ENCODE measurements at places on chromosomes 13 and 19.

DNA sequence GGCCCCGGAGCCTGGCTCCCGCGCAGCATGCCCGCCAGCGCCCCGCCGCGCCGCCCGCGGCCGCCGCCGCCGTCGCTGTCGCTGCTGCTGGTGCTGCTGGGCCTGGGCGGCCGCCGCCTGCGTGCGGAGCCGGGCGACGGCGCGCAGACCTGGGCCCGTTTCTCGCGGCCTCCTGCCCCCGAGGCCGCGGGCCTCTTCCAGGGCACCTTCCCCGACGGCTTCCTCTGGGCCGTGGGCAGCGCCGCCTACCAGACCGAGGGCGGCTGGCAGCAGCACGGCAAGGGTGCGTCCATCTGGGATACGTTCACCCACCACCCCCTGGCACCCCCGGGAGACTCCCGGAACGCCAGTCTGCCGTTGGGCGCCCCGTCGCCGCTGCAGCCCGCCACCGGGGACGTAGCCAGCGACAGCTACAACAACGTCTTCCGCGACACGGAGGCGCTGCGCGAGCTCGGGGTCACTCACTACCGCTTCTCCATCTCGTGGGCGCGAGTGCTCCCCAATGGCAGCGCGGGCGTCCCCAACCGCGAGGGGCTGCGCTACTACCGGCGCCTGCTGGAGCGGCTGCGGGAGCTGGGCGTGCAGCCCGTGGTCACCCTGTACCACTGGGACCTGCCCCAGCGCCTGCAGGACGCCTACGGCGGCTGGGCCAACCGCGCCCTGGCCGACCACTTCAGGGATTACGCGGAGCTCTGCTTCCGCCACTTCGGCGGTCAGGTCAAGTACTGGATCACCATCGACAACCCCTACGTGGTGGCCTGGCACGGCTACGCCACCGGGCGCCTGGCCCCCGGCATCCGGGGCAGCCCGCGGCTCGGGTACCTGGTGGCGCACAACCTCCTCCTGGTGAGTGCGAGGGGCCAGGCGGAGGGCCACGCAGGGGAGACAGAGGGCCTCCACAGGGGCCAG is at the start of gene KL:
Gene KL (plus strand): TSS at position 10 of the 909 bp plus-strand sequence. CDS start 18 bp downstream, at position 28.
- DNase-seq, result peak; percentile 5

- no peak for DNase-seq
Observed at GRCh38 chr19:46945694-46946489, 73.7 kb upstream of the NPAS1 start.

- DNase-seq, result no peak
Observed at GRCh38 chr19:57559008-57559403, 657 bp downstream of the ZNF550 start.

DNA sequence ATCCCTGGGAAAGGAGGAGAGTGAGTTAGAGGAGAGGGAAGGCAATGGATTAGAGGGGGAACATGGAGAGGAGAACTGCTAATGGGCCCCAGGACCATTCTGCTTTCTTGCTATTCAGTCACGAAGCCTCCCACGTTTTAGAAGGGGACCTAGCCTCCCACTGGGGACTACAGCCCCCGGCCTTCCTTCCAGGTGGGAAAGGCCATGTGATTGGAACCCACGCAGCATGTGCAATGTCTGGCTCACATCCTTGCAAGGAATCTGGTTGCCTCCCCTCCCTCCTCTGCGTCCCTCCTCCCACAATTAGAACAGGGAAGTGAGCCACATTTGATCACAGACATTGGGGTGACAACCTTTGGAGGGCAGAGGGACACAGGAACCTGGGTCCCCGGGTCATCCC is 22.5 kb upstream of the PLA2G4C start:
- DNase-seq, result no peak

GRCh38 chr13:34210341-34210740 is 392.4 kb downstream of the RFC3 start:
- no peak for DNase-seq

- DNase-seq, result no peak
Observed at GRCh38 chr13:37069597-37070103, 10.2 kb upstream of the SUPT20H start.

- no peak for DNase-seq
Observed at GRCh38 chr19:8539621-8540149, 25.7 kb upstream of the ZNF414 start.

DNA sequence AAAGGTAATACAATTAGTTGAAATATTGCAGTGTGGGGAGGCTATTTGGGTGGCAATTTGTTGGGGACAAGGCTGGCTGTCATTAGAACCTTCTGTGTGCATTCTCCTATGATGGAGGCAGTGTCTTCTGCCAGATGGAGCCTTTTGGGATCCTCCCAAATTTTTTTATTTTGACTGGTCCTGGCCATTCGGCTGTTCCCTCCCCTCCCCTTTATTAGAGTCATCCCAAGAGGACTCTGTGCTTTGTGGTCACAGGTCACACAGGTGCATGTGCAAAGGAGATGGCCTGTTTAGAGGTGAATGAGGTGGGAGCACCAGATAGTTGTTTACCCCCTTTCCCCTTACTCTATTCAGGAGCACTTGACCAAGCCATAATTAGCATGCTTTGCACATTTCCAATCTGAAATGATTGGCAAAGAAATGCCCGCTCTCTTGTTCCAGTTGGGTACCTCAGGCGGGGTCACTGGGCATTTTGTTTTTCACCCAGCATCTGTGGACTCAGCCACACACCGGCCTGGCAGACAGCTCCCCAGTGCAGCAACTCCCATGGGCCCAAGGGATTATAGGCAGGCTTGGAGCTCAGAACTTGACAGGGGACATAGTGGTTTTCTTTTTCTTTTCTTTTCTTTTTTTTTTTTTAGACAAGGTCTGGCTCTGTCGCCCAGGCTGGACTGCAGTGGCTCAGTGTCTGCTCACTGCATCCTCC is 19.8 kb downstream of the GATAD2A start:
- no peak for DNase-seq

GRCh38 chr19:35963514-35963913 is 27.3 kb downstream of the LRFN3 start:
- peak; percentile 66 for DNase-seq

- DNase-seq, result peak; percentile 61
Observed at GRCh38 chr19:16040642-16041041, 35.7 kb upstream of the TPM4 start.

- no peak for DNase-seq
Observed at GRCh38 chr13:49082653-49083536, 107.2 kb downstream of the FNDC3A start.

GRCh38 chr13:92414851-92415250 is 811.8 kb upstream of the GPC6 start:
- DNase-seq, result no peak

DNA sequence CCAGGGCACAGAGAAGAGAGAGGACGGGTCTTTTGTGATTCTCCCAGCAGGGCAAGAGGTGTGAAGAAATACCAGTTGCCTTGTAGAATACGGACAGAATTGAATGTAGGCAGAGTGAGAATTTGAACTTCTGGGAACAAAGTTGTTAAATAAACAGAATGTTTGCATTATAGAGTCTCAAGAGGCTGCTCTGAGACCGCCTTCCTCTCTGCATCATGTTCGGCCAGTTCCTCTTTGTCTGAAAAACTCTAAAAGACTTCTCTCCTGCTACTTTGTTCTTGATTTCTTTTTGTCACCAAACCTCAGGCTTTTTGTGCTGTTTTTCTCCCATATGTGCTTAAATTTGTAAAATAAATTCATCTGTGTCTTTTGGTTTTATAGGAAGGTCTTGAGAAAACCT is 256.4 kb downstream of the DLEU7 start:
- peak; percentile 42 for DNase-seq

- peak; percentile 59 for DNase-seq
Observed at GRCh38 chr19:54482889-54483288, 9.8 kb upstream of the CDC42EP5 start.

DNA sequence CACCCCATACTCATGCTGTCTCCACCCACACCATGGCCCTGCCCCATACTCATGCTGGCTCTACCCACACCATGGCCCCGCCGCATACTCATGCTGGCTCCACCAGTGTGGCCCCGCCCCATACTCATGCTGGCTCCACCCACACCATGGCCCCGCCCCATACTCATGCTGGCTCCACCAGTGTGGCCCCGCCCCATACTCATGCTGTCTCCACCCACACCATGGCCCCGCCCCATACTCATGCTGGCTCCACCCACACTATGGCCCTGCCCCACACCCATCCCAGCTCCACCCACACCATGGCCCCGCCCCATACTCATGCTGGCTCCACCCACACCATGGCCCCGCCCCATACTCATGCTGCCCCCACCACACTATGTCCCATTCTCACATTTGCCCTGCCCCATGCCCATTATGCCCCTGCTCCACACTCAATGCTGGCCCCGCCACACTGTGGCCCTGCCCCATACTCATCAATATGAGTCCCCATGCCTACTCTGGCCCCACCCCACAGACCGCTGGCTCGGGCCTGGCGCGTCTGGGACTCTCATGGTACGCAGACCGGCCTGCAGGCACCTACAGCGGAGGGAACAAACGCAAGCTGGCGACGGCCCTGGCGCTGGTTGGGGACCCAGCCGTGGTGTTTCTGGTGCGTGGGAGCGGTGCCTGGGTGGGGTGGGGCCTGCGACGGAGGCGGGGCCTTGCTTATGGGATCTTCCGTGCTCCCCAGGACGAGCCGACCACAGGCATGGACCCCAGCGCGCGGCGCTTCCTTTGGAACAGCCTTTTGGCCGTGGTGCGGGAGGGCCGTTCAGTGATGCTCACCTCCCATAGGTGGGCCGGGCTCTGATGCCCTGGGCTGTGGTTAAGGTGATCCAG is 3.7 kb upstream of the ARHGAP45 start:
- DNase-seq, result peak; percentile 68

- DNase-seq, result no peak
Observed at GRCh38 chr13:95756072-95756471, 79.1 kb downstream of the DNAJC3 start.

DNA sequence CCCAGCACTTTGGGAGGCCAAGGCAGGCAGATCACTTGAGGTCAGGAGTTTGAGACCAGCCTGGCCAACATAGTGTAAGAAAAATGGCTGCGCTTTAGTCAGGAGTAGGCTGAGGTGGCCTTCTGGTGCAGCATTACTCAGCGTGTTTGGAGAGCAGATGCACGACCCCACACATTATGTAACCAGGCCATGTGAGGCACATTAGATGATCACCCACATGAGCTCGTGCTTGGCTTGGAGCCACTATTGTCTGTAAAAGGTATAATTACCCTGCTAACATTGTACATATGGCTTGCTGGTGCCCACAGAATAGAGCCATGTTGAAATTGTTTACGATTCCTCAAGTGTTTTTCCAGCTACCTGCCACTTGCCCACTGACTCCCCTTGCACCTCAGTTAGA is 24.0 kb upstream of the SCEL start:
- DNase-seq, result no peak

DNA sequence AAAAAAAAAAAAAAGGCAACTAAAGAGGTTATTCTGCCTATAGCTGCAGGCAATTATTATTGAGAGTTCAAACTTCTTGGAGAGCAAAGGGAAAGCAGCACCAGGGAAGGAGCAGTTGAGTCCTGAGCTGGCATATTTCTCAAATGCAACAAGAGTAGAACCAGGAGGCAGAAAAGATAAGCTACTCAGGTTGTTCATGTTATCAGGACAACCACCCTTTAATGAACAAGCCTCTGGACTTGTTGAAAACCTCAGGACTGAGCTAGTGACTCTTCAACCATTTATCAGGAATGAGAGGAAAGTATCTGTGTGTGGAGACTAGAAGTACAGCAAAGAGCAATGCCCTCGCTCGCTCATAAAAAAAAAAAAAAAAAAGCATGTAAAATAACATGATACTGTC is 183.0 kb downstream of the KCTD12 start:
- no peak for DNase-seq

DNA sequence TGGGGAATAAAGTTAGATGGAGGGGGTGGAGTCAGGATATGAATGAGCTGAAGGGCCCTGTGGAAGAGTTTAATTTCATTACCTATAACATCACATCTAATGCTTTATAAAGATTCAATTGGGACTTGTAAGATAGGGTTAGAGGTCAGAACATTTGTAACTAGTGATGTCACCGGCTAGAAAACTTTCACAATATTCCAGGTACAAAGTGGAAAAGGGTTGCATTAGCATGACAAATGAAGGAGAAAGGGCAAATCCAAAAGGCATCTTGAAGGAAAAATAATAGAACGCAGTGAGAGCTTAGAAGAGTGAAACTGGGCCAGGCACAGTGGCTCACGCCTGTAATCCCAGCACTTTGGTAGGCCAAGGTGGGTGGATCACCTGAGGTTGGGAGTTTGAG is 7.6 kb downstream of the MBNL2 start:
- DNase-seq, result no peak

DNA sequence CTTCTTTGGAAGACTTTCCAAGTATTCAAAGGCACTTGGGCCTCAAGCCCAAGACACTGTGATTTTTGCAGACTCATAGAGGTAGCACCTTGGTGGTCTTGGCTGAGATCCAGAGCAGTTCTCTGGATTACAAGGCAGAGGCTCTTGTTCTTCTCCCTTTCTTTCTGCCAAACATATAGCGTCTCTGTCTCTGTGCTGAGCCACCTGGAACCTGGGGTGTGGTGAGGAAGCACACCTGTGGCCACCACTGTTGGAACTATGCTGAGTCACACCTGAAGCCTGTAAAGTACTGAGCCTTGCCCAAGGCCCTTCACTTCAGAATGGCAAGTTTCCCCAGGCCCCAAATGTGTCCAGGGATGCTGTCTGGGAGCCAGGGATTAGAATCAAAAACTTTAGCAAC is 127.5 kb downstream of the FREM2 start:
- DNase-seq, result no peak

GRCh38 chr13:71540098-71540497 is 326.9 kb downstream of the DACH1 start:
- DNase-seq, result no peak

GRCh38 chr13:73948848-73949529 is 185.2 kb downstream of the KLF12 start:
- DNase-seq, result no peak

DNA sequence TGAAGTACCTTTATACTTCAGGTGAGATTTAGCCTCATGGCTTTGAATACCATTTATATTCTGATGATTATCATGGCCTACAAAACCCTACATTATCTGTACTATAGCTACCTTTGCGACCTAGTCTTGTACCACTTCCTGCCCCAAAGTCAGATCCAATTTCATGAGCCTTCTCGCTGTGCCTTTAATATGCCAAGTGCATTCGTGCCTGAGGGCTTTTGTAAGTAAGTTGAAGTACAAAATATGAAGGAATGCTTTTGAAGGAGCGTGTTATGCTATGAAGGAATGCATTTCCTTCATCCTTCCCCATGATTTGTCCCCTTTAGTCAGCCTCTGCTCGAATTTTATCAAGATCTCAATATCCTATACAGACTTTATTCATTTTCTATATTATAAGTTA is 9.2 kb upstream of the RASL11A start:
- DNase-seq, result no peak

- DNase-seq, result peak; percentile 71
Observed at GRCh38 chr13:28618230-28618994, 40.5 kb upstream of the POMP start.

GRCh38 chr13:46113596-46113995 is 8.8 kb upstream of the CPB2 start:
- DNase-seq, result peak; percentile 93

GRCh38 chr13:57582032-57582431 is 49.5 kb upstream of the PCDH17 start:
- DNase-seq, result no peak
